Stimulated activated CD4-positive, alpha-beta T cell treated with anti-CD3 and anti-CD28 coated beads, Interleukin-1b, Interleukin-23, amount 100 ng/mL, for 1 hour (primary cell): ENCODE measurements at places on chromosomes 1 and 21.

GRCh38 chr1:45012639-45013278 is 705 bp downstream of the UROD start:
- DNase-seq = no peak

DNA sequence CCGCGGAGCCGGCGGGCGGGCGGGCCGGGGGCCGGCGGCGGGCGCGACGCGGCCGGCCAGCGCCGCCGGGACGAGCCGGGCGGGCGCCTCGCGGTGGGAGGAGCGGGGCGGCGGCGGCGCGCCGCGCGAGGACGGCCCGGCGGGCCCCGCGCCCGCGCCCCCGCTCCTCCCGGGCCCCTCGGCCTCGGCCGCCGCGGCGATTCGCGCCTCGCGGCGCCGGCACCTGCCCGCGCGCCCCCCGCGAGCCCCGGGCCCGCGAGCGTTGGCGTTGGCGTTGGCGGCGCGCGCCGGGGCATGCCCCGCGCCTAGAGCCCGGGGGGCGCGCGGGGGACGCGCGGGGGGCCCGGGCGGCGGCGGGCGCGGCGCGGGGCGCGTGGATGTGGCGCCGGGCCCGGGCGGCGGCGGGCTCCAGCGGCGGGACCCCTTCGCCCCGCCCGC is at the start of gene SKI:
TSS of gene SKI (plus strand) at position 163 of the 438 bp plus-strand sequence. CDS start 448 bp downstream, outside the sequence.
- DNase-seq = no peak

DNA sequence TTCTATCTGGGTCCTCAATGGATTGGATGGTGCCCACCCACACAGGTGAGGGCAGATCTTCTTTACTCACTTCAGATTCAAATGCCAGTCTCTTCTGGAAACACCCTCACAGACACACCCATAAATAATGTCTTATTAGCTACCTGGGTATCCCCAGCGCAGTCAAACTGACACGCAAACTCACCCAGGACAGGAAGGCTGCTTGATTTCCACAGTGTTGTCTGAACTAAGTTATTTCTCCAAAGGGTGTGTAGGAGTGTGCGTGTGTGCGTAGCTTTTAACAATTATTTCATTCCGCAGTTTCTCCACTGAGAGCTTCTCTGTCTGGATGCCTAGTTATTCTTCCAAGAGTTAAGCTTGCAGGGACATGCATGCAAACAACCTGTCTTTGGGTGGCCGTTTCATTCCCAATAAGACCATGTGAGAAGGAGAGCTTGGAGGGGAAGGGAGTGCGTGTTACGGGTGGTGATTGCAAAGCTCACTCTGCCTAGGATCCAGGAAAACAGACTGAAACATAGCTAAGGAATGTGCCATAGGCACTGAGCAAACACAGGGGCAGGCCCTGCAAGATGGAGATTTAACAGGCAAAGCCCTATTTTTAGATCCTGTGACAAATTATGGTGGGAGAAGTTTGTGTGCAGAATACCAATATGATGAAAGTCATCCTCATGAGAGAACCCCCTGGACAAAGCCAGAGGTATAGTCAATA is 269.7 kb downstream of the DYRK1A start:
- DNase-seq = no peak

DNA sequence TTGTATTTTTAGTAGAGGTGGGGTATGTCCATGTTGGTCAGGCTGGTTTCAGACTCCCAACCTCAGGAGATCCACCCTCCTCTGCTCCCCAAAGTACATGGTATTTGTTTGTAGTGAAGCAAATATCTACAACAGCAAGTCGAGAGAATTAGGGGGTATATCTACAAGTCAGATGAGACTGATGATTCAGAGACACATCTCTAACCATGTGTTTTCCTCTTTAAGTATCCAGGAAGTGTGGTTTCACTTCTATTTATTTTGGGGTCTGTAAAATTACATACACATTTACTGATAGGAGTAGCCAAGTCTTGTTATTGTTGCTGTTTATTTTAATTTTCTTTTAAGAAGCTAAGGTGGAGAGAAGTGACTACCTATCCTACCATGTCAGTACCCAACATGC is 44.9 kb downstream of the SGIP1 start:
- DNase-seq = no peak

GRCh38 chr1:206489980-206490770 is 17.2 kb upstream of the RASSF5 start:
- DNase-seq = peak; percentile 73

DNA sequence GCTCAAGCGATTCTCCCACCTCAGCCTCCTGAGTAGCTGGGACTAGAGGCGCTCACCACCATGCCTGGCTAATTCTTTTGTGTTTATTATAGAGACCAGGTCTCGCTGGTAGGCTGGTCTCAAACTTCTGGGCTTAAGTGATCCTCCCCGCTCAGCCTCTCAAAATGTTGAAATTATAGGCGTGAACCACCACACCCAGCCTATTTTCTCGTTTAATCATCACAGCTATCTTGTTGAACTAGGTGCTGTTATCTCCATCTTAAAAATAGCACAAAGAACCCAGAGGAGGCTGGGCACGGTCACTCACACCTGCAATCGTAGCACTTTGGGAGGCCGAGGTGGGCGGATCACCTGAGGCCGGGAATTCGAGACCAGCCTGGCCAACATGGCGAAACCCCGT is 28.1 kb downstream of the COL16A1 start:
- no peak for DNase-seq

GRCh38 chr1:221695301-221695700 is 46.6 kb downstream of the DUSP10 start:
- DNase-seq = no peak

DNA sequence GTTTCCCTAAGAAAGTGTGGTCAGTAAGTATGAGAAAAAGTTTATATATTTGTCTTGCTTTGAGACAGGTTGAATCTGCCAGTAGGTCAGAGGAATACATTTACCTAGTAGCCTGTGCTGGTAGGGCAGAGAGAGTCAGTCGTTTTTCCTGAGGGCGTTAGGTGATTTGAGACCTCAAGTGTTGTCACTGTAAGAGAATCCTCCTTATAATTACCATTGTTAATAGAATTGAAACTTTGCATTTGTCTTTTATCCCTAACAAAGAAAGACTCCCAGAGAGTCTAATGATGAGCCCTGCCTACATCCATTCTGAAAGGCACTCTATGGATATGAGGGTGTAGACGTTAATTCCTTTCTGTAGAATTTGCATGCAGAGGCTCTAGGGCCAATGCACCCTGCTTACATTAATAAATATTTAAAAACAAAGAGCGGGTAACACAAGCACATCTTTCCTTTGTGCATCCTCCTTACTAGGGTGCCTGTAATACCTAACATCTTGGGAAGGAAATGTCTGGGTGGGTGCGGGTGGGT is 16.4 kb downstream of the PBX1 start:
- no peak for DNase-seq

DNA sequence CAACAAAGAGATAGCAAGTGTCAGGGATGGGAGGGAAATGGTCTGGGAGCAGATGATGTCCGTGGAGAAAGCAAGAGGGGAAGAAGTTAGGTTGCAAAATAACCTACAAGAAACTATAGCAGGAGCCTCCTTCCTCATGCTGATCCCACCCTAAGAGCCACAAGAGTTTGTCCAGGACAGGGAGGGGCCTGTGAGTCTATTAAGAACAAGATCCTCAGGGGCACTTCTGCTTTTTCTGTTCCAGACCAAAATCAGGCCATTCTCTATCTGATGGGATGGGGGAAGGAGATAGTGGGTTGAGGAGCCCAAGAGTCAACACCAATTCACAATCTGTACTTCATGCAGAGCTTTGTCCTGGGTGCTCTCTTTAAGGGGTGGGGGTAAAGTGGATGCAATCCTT is 7.7 kb upstream of the ATP1A4 start:
- no peak for DNase-seq

DNA sequence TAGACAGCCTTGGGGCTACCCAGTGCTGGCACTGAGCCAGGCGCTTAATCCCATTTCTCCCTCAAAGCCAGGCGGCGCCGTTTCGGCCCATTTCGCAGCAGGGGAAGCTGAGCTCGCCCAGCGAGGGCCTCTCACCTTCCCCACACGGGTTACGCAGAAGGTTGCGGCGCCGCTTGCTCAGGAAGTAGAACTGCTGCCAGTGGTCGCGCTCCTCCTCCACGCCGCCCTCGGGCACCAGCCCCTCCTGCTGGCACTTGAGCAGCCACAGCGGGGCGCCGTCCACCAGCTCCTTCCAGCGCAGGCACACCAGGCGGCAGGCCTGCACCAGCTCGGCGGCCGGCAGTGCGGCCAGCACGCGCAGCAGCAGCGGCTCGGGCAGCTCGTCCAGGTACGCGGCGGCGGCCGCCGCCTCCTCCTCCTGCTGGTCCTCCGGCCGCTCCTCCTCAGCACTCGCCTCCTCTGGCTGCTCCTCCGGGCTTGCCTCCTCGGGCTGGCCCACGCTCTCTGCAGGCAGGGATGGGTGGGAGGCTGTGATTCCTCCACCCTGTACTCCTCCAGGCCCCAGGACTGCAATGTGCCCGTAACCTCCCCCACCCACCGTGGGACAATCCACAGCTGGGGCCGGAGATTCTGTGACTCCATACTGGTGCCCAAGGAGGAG is 3.8 kb downstream of the FBXO2 start:
- DNase-seq = peak; percentile 50
